ENCODE measurements at places on chromosomes 7 and 10. TPM values are rescaled to one million over a fixed set of nuclear protein-coding genes. Genes with fewer than 3 reads are reported as not detected.

LRIT1 gene
- total RNA-seq: not detected

LBX1 gene
- under 0.01 TPM for total RNA-seq

HGF gene
- total RNA-seq: 108 TPM

C7orf33 gene
- total RNA-seq: not detected

ADARB2 gene
- not detected for total RNA-seq

NAT16 gene
- not detected for total RNA-seq

ADAP1 gene
- 2.3 TPM for total RNA-seq

ARPC1A gene
- 226 TPM for total RNA-seq

ANXA8 gene
- total RNA-seq: not detected

FGFBP3 gene
- total RNA-seq: 0.50 TPM

PAPOLB gene
- under 0.01 TPM for total RNA-seq

MYL10 gene
- not detected for total RNA-seq

VWA2 gene
- under 0.01 TPM for total RNA-seq

ASB10 gene
- total RNA-seq: not detected

CYP2E1 gene
- 0.50 TPM for total RNA-seq

SYT15 gene
- total RNA-seq: under 0.01 TPM

RASA4 gene
- total RNA-seq: 6.2 TPM

NACAD gene
- total RNA-seq: 1.3 TPM

SYCE1 gene
- total RNA-seq: 0.17 TPM

PPIF gene
- 18.7 TPM for total RNA-seq

C10orf67 gene
- under 0.01 TPM for total RNA-seq

TWIST1 gene
- 31.2 TPM for total RNA-seq

DPP6 gene
- not detected for total RNA-seq

SOSTDC1 gene
- total RNA-seq: not detected

POM121 gene
- total RNA-seq: 4.8 TPM

SPOCK2 gene
- 0.33 TPM for total RNA-seq

Data from fibroblast of lung (primary cell).